ENCODE measurements at places on chromosomes 11 and 22.

DNA sequence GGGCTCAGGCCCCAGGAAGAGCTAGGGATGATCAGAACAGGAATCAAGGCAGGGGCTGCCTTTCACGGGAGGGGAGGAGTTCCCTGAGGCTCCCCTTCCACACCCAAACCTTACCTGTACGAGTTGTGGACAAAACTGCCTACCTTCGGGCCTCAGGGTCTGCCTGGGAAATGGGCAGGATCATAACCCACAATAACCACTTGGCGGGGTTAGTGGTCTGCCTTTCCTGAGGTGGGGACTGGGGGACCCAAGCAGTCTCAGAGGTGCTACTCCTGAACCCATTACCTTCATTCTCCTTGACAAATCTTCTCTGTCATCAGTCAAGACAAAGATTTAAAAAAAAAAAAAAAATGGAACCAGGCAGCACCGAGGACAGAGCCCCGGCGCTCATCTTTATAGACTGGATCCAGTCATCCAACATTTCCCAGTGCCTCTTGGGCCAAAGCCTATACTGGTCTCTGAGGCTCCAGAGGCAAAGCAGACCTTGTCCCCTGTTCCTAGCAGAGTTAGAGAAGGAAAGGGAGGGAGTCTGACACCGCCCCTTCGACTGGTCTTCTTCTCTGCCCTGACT is 14.2 kb downstream of the P2RY6 start:
- DNase-seq = no peak

GRCh38 chr11:66172146-66172545 is 96.3 kb upstream of the RAB1B start:
- DNase-seq = no peak

DNA sequence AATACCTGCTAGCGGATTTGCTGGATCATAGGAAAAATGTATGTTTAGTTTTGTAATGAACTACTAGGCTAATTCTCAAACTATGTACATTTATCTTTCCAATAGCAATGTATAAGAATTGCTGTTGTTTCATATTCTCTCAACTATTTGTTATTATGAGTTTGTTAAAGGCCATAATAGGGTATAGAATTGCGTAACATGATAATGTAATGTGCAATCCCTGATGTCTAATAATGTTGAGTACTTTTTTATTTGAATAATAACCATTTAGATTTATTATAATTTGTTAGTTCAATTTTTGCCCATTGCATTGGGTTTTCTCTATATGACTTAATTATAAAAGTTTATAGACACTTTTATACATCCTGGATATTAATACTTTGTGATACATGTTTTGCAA is 801.6 kb downstream of the LUZP2 start:
- no peak for DNase-seq

GRCh38 chr11:125091247-125091876 is 20.1 kb downstream of the TMEM218 start:
- DNase-seq = no peak

GRCh38 chr22:43591380-43591779 is 179.6 kb downstream of the MPPED1 start:
- DNase-seq = no peak

- DNase-seq = no peak
Measured at GRCh38 chr11:94897330-94897768, 76.0 kb downstream of the CWC15 start.

DNA sequence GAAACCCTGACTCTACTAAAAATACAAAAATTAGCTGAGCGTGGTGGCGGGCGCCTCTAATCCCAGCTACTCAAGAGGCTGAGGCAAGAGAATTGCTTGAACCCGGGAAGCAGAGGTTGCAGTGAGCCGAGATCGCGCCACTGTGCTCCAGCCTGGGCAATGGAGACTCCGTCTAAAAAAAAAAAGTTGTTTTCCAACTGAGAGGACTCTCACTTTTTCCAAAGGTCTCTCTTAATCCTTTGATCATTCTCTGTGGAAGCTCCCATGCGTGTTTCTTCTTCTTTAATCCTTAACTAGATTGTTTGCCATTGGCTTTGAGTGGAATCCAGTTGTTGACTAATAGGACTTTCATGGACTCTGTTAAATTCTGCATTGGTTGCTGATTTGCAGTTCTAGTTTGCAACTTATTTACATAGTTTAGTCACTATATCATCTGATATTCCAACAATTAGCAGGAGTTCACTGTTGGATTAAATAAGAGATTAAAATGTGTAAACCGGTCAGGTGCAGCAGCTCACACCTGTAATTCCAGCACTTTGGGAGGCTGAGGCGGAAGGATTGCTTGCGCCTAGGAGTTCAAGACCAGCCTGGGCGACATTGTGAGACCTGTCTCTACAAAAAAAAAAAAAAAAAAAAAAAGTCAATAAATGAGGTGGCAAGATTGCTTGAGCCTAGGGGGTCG is 79.7 kb downstream of the C22orf31 start:
- DNase-seq = no peak

DNA sequence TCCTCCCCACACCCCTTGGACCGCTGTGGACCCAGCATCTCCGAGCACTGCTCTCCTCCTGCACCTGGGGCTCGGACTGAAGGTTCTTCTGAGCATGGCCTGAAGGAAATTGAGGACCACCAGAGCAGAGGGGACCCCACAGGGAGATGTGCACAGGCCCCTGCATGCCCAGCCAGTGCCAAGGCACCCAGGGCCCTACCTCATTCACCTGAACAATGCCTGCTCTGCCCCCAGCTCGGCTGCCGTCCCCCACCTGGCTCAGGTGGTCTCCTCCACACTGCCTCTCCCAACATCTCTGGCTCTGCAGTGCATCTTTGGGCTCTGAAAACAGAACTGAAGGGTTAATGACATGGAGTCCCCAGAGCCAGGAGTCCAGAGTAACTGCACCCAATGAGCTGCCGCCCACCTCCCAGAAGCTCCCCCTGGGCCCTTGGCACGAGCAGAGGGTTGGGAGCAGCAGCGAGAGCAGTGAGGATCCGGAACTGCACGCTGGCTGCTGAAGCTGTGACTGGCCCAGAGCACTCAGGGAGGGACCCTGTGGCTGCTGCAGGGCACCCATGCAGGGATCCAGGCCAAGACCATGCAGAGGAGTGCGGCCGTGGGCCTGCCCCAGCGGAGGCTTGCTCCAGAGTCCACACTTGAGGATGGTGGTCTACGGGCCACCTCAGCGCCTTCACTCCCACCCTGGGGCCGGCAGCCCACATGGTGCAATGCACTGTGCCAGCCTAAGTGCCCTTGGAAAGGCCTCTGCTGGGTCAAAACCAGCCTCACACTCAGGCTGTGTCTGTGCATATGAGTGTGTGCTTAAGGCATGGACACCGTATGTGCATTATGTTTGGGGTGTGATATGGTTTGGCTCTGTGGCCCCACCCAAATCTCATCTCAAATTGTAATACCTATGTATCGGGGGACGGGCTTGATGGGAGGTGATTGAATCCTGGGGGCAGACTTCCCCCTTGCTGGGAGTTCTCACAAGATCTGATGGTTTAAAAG is 686.1 kb downstream of the TBC1D22A start:
- DNase-seq = peak; percentile 67

DNA sequence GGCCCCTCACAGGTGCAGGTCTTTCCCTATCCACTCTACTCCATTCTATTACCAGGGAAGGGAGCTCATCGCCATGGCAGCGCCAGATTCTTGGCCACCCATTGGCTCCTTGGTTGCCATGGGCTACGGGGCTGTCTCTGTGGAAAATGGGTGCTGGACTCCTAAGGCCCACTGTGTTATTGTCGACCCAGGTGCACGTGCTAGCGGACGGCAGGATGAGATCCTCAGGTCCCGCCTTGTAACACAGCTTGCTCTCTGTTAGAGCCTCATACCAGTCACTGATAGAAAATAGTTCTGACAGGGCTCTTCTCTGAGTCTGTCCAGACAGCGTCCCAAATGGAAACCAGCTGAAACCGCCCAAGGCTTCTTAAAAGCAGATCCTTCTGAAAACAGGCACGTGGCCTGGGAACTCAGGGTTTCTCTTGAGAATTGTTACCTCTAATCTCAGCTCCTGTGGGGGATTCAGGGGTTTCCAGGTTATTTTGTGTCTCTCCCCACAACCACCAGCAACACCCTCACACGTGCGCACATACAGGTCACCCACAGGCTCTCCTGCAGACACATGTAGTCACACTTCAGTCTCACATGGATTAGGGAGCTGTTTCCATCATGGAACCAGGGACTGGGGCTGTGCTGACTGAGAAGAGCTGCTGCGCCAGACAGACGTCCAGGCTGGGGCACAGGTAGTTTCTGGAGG is 1.5 kb downstream of the TUB start:
- no peak for DNase-seq

DNA sequence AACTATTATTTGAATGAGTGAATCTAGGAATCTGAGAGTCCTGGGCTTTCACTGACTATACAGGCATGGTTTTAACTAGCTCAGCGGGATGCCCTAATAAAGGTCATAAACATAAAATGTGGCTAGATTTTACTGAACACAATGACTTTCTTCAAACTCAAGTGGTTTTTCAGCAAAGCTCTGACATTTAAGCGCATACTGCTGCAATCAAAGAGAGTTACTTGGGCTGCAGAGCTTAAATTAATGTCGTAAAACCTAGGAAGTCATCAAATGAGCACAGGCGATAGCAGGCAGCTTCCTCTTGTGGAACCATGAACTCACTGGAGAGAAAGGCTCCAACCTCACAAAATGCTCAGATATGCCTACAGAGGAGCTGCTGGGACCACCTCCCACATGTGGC is 6.7 kb downstream of the CSNK2A3 start:
- no peak for DNase-seq

DNA sequence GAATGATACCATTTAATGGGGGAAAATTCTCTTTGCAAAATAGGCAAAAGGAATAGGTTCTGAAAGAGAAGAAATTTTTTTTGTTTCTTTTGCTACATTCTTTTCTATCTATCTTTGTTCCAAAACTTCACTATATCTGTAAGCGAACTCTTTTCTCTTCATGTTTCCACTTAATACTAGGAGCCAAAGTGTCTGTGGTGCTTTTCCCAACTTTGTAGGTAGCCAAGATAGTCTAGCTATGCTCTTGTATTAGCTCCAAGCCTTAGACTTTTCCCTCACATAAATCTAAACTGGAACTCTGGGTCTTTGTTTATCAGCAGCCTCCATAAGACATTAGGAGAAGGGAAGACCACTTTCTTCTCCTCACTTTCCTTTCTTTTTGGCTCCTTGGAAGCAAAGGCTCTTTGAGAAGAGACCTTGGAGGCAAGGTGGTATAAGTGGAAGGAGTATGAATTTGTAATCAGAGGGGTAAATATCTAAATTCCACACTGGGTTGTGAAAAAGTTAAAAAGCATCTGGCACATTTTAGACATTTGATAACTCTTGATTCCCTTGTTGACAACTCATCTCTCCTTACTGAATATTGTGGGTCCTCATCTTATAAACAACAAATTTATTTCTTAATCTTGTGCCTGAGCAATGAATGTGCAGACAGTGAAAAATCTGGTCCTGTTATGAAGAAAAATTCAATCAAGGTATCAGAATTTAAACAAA is 130.0 kb downstream of the EHF start:
- no peak for DNase-seq

DNA sequence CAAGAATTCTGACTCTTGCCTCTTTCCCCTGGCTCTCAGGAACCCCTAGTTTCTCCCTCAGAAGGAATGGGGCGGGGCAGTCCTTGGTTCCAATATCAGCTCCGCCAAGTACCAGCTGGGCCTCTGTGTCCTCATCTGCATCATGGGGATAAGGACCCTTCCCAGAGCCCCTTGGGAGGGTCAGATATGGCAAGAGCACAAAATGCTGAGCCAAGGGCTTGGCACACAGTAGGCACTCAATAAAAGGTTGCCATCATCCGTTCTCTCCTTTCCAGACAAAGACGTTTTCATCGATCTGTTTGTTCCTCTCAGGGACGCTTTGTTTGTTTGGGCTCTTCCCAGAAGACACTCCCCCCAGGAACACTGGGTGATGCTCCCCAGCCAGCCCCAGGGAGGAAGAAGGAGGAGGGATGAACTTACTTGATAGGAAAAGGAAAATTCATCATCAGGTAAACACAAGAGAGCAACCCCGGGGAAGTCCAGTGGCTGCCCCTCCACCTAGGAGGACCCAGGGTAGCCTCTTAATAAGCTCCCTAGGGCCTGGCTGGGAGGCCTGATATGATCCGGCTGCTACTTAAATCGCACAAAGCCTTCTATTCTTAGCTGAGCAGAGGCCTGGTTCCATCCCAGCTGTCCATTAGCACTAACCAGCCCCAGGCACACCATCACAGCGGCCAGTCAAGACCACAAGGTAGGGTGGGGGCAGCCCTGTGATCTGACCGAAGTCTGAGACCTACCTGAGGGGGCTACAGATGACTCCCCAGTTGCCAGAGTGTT is 19.6 kb downstream of the GDPD5 start:
- DNase-seq = no peak

- no peak for DNase-seq
Measured at GRCh38 chr11:78313898-78314297, 103.7 kb downstream of the GAB2 start.

DNA sequence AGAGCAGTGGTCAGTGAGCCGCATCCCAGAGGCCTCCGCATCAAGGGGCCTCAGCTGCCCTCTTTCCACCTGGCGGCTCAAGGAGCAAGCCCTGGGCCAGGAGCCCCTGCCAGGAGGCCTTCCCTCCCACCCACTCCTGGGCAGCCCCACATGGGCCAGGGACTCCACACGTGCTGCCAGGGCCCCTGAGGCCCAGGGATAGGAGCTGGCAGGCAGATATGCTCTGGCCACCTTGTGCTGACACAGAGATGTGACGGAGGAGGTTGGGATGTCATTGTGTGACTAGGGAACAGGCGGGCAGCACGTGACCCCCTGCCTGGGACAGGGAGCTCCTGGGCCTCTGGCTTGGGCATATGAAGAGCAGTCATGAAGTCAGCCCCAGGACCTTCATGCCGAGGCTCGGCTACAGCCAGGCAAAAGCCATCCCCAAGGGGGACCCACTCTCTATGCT is 77.9 kb downstream of the PIWIL3 start:
- DNase-seq = no peak
